ENCODE measurements at places on chromosomes 5 and 9.

DNA sequence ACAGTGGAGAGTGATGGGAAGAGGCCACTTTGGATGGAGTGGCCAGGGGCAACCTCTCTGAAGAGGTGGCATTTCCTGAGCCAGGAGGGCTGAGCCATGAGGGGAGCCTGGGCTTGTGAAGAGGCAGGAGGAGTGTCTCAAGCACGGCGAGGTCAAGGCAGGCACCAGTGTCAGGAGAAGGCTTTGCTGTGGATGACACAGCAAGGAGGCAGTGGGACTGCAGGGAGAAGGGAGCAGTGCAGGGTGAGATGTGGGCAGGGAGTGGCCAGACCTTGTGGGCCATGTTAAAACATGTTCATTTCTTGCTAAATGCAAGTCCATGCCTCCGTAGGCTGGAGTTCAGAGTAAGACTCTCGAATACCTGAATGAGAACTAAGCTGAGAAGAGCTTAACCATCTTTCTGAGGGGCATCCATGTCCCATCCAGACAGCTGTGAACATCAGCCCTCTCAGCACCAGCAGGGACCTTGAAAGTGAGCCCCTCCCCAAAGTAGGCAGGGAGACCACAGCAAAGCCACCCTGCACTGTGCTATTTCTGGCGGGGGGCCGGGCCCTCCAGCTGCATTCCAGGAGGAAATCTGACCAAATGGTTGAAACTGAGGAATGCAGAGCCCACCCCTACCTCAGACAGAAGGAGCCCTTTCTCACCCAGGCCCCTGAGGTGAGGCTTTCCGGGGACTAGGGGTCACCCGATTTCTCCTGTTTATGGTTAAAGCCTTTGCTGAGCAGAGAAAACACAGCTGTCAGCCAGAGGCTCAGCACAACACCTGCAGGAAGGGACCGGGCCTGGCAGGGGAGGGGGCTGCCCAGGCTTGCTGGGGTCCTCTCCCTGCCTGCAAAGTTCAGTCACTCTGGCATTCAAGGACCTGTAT lies 16.1 kb upstream of the ARSI start:
- no peak for DNase-seq

- DNase-seq = no peak
These were observed 40.7 kb downstream of the KIF2A start for GRCh38 chr5:62346748-62347147.

- DNase-seq = no peak
These were observed 362.0 kb downstream of the PRELID2 start for GRCh38 chr5:145473042-145473642.

- no peak for DNase-seq
These were observed 50.5 kb upstream of the RNU6ATAC start for GRCh38 chr9:134214766-134215419.

GRCh38 chr5:65103756-65104440 lies 335.2 kb downstream of the CWC27 start:
- no peak for DNase-seq
